ENCODE measurements at places on chromosomes 16 and 17. TPM values are rescaled to one million over a fixed set of nuclear protein-coding genes. Genes with fewer than 3 reads are reported as not detected.

Gene TMEM204
- total RNA-seq, result 22.1 TPM

GRCh38 chr16:25689137-25689836, 2.5 kb upstream of the HS3ST4 start:
- no peak for DNase-seq
- no peak overlapping the region for H3K27ac ChIP-seq
- H3K36me3 ChIP-seq, result no peaks in the 10 kb centered on the region
- H3K4me3 ChIP-seq, result no peak overlapping the region
- peaks cover 3% of the 10 kb centered on the region for H3K4me1 ChIP-seq

Gene PRKCA
- total RNA-seq, result 88.6 TPM

GRCh38 chr16:85863384-85863774, 35.6 kb upstream of the IRF8 start:
- H3K4me1 ChIP-seq, result no peaks in the 10 kb centered on the region
- no peaks in the 10 kb centered on the region for H3K27me3 ChIP-seq
- no peak overlapping the region for H3K4me3 ChIP-seq
- H3K36me3 ChIP-seq, result no peaks in the 10 kb centered on the region
- H3K27ac ChIP-seq, result no peak overlapping the region
- DNase-seq, result no peak

GRCh38 chr17:81926451-81927151, 934 bp downstream of the MAFG start:
- H3K27me3 ChIP-seq, result peaks cover 17% of the 10 kb centered on the region
- peak overlapping the region; percentile 61 for H3K4me3 ChIP-seq
- H3K4me1 ChIP-seq, result peaks cover 55% of the 10 kb centered on the region
- peaks cover 4% of the 10 kb centered on the region for H3K36me3 ChIP-seq

DNA sequence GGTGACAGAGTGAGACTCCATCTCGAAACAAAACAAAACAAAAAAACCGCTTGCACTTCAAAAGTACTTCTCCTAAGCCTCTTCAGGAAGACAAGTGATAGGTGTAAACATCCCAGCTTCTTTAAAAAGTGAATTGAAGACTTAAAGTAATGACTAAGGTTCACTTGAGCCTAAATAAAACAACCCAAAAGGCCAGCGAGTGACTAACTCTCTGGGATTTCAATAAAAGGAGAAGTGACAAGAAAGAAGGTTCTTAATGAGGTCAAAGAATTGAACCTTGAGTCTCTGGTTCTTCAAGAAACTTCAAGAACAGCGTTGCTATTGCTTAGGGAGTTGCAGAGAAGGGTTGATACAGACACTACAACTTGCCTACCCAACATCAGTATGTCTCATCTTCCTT, 42.2 kb downstream of the STX8 start:
- no peak for DNase-seq
- no peaks in the 10 kb centered on the region for H3K27me3 ChIP-seq
- no peaks in the 10 kb centered on the region for H3K4me1 ChIP-seq
- H3K27ac ChIP-seq, result no peak overlapping the region
- H3K36me3 ChIP-seq, result no peaks in the 10 kb centered on the region

- no peak for DNase-seq
- H3K4me3 ChIP-seq, result no peak overlapping the region
- H3K27ac ChIP-seq, result no peak overlapping the region
- H3K27me3 ChIP-seq, result peaks cover 5% of the 10 kb centered on the region
Measured at GRCh38 chr16:84254062-84254461, 14.2 kb upstream of the KCNG4 start.

GRCh38 chr16:4060823-4061222, 55.4 kb downstream of the ADCY9 start:
- peaks cover 28% of the 10 kb centered on the region for H3K4me1 ChIP-seq
- DNase-seq, result no peak
- H3K27me3 ChIP-seq, result no peaks in the 10 kb centered on the region
- no peak overlapping the region for H3K27ac ChIP-seq
- no peak overlapping the region for H3K4me3 ChIP-seq
- no peaks in the 10 kb centered on the region for H3K36me3 ChIP-seq

- H3K4me3 ChIP-seq, result no peak overlapping the region
- peaks cover 2% of the 10 kb centered on the region for H3K36me3 ChIP-seq
- no peak for DNase-seq
- H3K4me1 ChIP-seq, result peaks cover 72% of the 10 kb centered on the region
Measured at GRCh38 chr16:89378947-89379771, 111.2 kb downstream of the ANKRD11 start.

DNA sequence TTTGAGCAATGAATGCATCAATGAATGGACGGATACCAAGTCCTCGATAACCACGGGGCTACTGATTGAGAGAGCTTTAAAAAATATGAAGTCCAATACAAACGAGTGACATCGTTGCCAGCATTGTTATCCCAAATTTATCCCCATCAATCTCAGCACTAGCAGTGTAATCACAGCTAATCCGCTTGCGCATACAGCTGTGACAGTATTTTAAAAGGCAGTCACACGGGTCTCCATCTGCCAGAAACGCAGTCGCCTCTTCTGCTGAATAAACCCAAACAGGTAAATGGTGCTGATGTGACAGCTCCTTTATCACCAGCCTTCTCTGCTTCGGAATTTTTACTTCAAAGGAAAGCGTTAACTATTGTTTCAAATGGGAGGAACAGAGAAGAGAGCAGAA, 311.1 kb downstream of the XYLT1 start:
- H3K27ac ChIP-seq, result no peak overlapping the region
- no peaks in the 10 kb centered on the region for H3K27me3 ChIP-seq
- H3K4me1 ChIP-seq, result no peaks in the 10 kb centered on the region
- H3K4me3 ChIP-seq, result no peak overlapping the region

DNA sequence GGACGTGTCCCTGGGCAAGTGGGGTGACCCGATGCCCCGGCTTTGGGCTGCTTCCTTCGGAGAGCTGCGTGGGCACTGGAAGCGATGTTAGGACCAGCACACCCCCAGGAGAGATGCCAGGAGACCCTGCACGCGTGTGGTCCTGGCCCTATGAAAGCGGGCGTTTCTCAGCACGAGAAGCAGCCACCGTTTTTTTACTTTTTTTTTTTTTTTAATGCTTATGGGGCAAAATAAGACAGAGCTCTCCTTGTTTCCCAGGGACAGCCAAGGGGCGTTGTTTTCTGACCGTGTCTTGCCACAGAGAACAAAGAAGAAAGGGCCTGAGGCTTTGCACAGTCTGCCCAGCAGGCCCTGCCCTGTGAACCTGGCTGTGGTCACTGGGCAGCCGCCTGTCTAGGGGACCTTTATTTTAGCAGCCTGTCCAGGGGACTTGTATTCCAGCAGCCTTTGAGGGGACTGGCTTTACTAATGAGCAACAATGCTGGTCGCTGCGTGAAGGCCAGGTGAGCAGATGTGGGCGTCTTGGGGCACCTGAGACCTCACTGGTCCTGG, 996 bp downstream of the SLC25A10 start:
- no peak for DNase-seq
- H3K27ac ChIP-seq, result no peak overlapping the region
- peak overlapping the region; percentile 44 for H3K4me3 ChIP-seq

Gene OMG
- total RNA-seq, result 0.47 TPM

Gene CRYBA1
- total RNA-seq, result not detected

DNA sequence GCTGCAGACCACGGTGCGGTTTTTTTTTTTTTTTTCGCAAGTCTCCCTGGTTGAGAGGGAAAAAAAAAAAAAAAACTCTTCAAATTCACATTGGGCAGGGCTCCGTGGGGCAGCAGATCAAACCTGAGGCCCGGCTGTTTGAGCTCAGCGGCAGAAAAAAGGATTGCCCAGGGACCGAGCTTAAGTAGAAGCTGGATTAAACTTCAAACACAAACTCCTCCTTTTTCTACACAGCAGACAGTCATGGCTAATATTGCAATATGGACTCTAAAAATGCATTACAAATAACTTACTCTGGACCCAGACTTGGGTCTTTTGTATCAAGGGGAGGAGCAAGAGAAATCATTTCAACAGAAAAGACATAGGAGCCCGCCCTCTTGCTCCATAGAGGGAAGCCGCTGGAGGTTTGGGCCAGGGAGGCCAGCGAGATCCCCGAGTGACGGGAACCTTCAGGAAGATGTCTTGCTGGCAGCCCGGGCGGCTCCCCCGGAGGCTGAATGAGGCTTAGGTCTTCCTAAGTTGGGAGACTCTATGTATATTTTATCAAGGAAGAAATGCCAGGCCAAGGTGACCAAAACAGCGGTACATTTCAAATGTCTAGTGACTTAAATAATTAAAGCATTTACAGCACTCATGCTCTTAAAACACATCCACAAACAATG, 167.7 kb downstream of the ZNF423 start:
- H3K36me3 ChIP-seq, result no peaks in the 10 kb centered on the region
- no peak overlapping the region for H3K27ac ChIP-seq
- no peak for DNase-seq
- H3K4me1 ChIP-seq, result no peaks in the 10 kb centered on the region
- peaks cover 6% of the 10 kb centered on the region for H3K27me3 ChIP-seq
- no peak overlapping the region for H3K4me3 ChIP-seq

- no peak for DNase-seq
- no peak overlapping the region for H3K4me3 ChIP-seq
- no peaks in the 10 kb centered on the region for H3K36me3 ChIP-seq
- no peaks in the 10 kb centered on the region for H3K4me1 ChIP-seq
- H3K27ac ChIP-seq, result no peak overlapping the region
Measured at GRCh38 chr17:237406-237955, 56.0 kb upstream of the DOC2B start.

Gene PABPN1L
- not detected for total RNA-seq
